A172 (cell line): ENCODE measurements at places on chromosomes 4 and X.

GRCh38 chrX:151634937-151635336 lies 60.3 kb upstream of the PRRG3 start:
- no peak for DNase-seq

DNA sequence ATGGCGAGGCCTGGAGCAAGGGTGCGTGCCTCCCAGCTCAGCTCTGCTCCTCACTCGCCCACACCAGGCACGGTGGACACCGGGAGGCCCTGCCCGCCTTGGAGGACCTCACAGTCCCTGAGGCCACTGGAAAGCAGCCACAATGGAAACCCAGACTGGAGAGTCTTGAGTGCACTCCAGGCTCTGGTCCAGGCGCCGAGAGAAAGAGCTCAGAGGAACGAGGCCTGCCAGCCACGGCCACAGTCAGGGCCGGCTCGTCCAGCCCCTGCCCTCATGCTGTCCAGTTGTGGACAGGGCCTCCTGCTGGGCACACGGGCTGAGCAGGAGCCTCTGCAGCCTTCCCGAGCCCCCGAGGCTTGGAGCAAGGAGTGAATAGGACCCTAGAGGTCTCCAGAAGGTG lies 53.3 kb upstream of the GRPEL1 start:
- DNase-seq: no peak

DNA sequence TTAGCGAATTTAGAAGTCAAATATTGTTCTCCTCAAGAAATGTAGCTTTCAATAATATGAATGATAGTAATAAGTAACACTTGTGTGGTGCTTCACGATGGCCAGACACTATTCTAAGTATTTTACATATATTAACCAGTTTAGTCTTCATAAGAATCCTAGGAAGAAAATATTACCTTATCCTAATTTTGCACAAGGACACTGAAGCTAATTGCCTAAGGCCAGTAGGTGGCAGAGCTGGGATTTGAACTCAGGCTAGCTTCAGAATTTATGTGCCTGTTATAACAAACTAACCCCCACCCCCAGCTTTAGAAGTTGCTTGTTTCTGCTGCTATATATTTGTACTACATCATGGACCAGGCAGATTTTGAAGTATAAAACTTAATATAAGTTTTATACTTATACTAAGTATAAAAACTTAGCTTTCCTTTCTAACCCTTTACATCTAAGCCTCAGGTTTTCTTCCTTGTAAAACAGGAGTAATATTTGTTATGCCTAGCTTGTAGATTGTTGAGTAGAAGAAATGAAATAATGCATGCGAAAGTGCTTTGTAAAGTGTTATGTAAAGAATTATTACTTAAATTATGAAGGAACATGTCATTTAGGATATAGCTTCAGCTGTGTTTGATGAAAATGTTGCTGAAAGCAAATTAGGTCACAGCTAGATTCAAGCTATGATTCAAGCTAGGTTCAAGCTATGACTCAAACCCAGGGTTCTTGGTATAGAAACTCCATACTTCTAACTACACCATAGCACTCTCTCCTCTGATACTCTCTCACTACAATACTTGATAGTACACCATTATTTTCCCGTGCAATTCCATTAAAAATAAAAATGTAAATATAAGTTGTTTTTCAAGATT lies 4.2 kb upstream of the CDS1 start:
- DNase-seq: peak; percentile 46

- DNase-seq: peak; percentile 51
Observed at GRCh38 chr4:153348006-153348405, 3.5 kb downstream of the MND1 start.

DNA sequence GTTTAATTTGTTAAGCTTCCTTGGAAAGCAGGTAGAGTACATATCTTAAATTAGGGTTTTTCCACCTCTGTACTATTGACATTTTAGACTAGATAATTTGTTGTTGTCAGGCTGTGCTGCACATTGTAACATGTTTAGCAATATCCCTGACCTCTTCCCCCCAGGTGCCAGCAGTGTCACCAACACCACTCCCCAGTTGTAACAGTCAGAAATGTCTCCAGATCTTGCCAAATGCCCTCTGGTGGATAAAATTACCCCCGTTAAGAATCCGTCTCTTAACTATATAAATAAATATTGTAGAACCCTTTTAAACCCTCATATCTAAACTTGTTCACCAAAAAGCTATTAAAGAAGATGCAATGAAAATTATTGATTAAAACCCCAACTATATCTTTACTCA lies 161.5 kb downstream of the ARHGAP6 start:
- DNase-seq: no peak
